ENCODE measurements at places on chromosomes 2 and 18.

GRCh38 chr2:127525691-127526131, 578 bp downstream of the IWS1 start:
- peak; percentile 37 for DNase-seq

GRCh38 chr2:63654959-63655358, 66.2 kb downstream of the MDH1 start:
- DNase-seq, result peak; percentile 58

DNA sequence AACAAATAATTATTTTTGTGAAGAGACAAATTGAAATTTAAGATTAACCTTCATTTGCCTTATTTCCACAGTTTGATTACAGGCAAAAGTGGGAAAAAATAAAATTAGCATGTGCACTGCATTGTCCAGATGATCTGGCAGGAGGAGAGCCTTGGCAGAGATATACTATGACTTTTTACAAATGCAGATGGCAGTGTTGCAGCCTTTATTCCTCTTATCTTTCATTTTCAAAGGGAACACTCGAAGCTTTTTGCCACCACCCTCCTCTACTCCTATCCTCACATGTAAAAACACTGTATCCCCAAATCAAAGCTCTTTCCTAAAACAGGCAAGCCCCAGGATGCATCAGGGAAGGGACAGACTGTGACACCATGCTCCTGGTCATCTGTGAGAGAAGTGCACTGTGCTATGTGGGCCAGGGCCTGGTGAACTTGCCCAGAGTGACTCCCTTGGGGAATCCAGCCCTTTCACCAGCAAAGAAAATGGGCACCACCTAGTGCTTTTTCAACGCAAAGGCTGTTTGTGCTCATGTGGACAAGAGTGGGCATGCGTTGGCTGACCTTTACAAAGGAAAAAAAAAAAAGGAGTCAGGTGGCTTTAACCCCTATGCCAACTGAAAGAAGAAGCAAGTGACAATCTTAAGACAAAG, 74.7 kb upstream of the ETAA1 start:
- peak; percentile 78 for DNase-seq

GRCh38 chr2:17455343-17455742, 62.9 kb downstream of the RAD51AP2 start:
- DNase-seq, result no peak

DNA sequence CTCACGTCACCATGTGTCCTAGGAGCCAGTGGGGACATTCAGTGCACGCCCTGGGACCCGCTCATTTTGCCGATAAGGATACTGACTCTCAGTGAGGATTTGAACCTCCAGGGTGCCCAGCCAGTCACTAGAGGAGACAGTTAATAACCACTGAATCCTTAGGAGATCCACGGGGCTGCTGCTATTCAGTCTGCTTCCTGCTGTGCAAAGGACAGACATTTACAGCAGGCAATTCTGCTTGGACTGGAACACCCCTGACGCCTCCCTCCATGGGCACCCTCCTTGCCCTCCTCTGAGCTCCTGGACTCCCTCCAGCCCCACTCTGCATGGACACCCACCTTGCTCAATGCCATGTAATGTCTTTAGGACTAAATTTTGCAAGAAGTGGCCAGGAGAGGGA, 265.5 kb downstream of the EIPR1 start:
- no peak for DNase-seq

DNA sequence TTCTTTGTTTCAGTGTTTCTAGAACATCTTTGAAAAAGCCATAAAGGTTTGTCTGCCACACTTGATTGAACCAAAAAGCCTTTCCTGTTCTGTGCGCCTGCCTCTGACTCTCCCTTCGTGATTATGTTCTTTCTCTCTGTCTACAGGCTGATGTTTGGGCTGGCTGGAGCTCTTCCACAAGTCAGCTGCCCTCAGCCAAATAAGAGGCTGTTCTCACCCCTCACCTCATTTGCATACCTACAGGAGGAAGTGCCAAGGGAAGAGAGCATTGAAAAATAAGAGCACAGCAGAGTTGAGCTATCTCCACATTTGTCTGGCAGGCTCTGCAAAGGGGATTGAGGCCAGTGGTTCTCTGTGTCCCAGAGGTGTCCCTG, 15.8 kb downstream of the INPP5D start:
- DNase-seq, result no peak

DNA sequence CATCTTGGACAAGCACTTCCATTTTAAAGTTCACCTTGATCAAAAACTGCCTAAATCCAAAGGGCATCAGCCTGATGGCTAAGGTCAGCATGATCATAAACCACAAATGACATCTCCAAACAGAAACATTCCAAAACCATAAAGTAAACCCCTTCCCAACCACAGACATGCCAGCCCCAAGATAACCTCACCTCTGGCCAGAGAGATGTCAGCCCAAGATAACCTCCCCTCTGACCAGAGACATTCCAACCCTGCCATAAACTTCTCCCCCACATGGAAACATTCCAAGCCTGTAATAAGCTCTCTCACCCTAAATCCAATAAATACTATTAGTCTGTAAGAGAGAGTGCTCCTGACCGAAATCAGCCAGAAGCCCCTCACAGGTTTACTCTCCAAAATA, 18.6 kb upstream of the MARCO start:
- DNase-seq, result no peak

- DNase-seq, result peak; percentile 18
Observed at GRCh38 chr2:222774941-222775340, 85.9 kb upstream of the ACSL3 start.

- no peak for DNase-seq
Observed at GRCh38 chr2:130843321-130843985, 6.7 kb downstream of the ARHGEF4 start.

DNA sequence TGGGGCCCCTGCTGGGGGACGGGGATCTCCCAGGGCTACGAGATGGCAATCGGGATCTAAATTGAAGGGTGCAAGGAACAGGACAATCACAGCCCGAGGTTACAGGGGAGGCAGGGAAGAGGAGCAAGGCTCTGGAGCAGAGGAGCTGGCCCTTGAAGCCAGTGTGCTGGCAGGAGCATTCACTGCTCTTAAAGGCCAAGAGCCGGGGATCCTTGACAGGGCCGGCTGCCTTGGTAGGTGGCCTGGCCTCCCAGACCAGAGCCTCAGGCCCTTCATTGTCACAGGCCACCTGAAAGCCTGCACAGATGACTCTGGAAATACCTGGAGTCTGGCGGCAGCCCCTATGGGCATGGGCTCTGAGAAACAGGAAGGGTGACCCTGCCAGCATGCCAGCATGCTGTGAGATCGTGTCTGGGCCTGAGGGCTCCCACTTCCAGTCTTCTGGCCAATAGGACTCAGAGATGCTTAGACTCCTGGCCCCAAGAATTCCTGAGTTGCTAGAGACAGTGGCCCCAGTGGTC, 38.7 kb downstream of the PDIA6 start:
- DNase-seq, result no peak

DNA sequence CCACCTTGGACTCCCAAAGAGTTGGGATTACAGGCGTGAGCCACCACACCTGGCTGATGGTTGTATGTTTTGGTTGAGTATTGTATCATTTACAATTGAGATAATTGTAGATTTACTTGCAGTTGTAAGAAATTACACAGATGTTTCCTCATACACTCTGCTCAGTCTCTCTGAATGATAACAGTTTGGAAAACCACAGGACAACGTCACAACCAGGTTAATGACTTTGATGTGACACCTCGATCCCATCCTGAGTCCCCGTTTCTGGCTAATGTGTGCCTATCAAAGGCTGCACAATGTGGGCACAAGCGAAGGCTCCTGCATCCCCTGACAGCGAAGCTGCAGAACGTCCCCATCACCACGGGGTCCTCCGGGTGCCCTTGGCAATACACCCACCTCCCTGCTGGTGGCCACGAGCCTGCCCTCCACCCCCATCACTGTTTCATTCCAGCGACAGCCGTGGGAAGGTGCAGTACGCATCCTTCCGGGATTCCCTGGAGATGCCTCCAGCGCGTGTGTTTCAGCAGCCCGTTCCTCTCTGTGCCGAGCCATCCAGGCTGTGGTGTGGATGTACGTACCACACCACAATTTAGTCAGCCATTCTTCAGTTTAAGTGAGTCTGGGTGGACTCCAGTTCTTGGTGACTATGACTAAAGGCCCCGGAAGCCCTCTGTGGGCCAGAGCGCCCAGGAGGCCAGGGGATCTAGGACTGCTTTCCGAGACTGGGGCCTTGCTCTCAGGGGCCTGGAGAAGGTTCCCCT, 4.3 kb upstream of the PDCD1 start:
- DNase-seq, result no peak

DNA sequence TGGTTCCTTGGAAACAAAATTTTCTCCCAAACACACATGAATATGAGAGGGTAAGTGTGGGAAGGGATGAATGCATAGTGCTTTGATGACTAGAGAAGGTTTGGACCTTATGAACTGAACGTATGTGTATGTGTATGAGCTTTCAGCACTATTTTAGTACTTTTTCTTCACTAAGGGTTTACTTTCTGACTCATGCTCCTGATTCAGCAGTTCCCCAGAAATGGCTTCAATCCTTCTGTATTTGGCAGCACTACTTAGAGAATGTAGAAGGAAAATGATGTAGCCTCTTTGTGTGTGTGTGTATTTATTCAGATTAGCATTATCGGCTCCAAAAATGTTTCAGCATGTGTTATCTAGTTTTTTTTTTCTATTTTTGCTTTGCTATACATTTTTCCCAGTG, 22.2 kb downstream of the KCNJ3 start:
- peak; percentile 56 for DNase-seq

DNA sequence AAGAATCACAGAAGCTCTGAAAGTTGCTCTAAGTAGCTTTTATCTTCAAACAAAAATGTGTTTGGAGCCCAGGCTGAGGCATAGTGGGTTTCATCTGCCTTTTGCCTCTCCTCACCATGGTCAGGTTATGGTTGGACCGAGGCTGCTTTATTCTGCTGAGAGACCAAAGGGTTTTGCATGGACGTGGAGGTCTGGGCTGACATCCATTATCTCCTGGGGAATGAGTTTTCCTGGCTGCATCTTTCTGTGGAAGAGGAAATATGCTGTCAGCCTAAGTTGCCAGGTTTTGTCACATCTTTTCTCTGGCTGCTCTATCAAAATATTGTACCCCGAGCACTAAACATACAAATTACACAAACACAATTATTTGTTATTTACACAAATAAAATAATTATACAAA, 223.2 kb downstream of the LDLRAD4 start:
- no peak for DNase-seq

DNA sequence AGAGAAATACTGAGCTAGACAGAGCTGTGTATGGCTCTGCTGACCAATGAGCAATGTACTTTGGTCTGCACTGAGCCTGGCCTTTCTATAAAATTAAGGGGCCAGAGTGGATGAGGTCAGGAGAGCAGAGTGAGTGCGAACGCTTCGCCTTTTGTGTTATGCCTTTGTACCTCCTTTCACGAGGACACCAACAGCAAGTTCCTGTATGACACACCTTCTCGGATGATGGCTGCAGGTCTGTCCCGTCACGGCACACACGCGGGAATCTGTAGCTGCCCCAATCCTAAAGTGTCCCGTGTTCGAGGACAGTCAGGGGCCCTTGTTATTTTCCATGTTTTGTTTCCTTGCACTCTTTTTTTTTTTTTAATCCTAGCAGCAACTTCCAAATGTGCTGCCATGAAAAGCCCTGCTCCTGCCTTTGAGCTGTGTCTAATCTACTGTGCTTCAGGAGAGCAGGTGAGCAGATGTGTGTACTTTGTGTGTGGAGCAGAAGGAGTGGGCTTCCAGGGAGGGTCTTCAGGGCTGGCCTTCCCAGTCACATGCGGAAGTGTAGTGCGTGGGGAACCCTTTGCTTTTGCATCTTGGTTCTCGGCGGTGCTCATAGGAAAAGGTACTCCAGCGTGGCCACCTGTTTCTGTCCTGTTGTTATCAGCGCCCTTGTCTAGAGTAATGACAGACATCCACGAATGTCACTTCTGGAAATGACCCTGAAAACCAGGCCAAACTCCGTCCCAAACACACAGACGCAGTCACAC, 213.2 kb downstream of the NDUFA10 start:
- DNase-seq, result no peak

GRCh38 chr2:127957240-127957639, 70.6 kb downstream of the SAP130 start:
- DNase-seq, result peak; percentile 18

GRCh38 chr2:47870641-47871540, 35.4 kb downstream of the FBXO11 start:
- no peak for DNase-seq

- no peak for DNase-seq
Observed at GRCh38 chr2:188604579-188604978, 312.9 kb downstream of the GULP1 start.

DNA sequence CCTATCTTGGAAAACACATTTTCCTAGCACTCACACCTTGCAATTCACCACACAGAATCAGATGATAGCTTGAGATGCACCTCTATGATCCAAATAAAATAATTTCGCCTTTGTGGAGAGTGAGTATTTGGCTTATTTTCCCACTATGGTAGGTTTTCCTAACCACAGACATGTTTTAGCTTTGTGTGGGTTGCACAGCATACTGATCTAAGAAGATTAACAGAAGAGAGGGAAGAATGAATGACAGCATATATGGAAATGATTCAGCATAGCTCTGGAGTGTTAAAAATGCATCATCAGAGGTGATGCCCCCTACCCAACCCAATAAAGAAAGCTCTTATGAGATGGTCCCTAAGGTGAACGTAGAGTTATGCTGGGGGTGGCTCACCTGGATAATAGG, 72.5 kb downstream of the GCA start:
- no peak for DNase-seq

- no peak for DNase-seq
Observed at GRCh38 chr2:233999182-233999581, 51.3 kb upstream of the SPP2 start.

DNA sequence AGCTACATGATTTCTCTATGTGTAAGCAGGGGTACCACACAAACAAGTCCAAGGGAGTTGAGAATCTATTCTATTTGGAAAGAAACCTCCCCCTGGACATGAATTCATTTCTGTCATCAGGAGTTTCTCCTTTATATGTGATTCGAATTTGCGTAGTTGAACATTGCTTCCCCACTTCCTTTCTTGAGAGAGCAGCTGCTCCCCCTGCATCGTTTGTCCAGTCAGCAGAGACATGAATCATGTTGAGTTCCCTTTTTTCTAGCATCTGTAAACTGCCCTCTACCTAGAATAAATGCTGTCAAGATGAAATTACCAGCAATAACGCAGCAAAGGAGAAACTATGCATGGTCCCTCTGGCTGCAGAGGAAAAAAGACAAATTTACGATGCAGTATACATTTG, 73.8 kb downstream of the KIF5C start:
- DNase-seq, result no peak

- DNase-seq, result no peak
Observed at GRCh38 chr18:51290860-51291259, 93.4 kb upstream of the MEX3C start.

DNA sequence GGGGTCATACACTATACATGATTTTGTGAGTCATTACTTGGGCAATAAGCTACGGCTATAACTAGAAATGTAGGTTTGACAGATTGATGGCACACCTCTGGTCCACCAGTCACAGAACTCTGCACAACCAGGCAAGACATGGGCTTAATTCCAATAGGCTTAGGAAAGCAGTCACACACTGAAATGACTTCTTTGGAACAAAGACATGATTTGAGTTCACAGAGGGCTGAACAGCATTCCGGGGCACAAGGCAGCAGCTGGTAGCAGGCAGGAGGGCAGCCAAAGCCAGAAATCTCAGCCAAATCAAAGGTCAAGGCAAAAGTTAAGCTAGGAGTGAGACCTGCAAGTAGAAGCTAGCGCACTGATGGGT, 27.4 kb downstream of the FABP1 start:
- DNase-seq, result no peak

- no peak for DNase-seq
Observed at GRCh38 chr18:35775887-35776286, 194.3 kb downstream of the GALNT1 start.

- no peak for DNase-seq
Observed at GRCh38 chr2:209441541-209441940, 17.7 kb downstream of the MAP2 start.

Measured in HT1080 (cell line).